ENCODE measurements at places on chromosomes 16 and 17.

DNA sequence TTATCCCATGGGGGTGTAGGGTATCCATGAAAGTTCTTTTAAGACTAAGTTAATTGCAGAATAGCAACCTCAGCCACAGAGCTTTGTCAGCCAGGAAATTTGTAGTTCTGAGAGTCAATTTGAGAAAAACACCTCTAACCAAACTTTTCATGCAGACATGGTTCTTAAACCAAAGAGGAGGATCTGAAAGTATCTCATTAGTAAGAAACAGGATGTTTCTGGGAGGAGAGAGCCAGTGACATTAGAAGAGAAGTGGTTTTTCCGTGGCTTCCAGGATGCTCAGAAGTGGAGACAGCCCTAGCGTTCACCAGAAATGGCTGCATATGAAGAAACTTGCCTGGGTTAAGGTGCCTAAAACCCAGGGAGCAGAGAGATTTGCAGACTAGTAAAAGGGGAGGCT, 7.9 kb downstream of the GNAO1 start:
- no peak for DNase-seq

DNA sequence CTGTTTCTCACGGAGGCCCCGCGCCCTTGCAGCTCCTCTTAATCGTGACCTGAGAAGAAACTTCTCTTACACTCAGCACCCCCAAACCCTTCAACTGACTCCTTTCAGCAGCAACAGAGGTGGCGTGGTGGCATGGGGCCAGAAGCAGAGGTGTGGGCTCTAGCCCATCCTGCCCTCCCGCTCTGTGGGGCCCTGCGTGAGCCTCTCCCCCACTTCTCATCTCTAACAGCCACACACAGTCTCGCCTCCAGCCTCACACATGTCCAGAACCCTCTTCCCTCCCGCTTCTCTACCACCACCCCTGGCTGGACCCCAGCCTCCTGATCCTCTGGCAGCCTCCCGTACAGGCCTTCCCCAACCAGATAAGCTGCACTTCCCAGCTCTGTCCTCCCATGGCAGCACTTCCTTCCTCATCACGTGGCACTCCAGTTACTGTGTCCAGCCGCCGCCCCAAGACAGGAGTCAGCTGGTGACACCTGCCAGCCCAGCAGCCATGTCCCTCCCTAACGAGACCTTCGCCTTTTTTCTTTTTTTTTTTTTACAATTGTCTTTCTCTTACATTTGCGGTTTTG, 30.5 kb downstream of the NSMCE1 start:
- DNase-seq = peak; percentile 36

- no peak for DNase-seq
Observed at GRCh38 chr17:19328441-19329061, 34.0 kb downstream of the B9D1 start.

DNA sequence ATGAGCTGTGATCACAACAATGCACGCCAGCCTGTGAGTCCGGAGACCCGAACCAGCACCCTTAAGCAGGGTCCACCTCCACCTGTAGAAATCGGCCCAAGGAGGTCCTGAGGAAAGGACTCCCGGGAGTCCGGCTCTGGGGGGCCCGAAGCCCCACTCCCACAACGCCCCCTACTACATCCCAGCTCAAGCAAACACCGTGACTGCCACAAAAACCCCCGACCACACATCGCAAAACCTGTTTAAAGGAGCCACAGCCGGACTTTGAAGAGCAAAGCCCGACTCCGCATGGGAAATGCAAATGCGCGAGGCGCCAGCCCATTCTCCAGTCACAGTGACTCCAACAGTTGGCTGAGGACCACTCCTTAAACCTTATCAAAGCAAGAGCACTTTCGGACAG, 682.4 kb downstream of the KCNJ18 start:
- DNase-seq = no peak
